ENCODE measurements at places on chromosomes 12 and 14.

- DNase-seq, result no peak
Measured at GRCh38 chr12:52826611-52827498, 7.3 kb downstream of the KRT79 start.

- DNase-seq, result no peak
Measured at GRCh38 chr14:76884853-76885276, 58.7 kb downstream of the LRRC74A start.

GRCh38 chr12:101204602-101205304 is 5.3 kb downstream of the SLC5A8 start:
- DNase-seq, result no peak

- DNase-seq, result no peak
Measured at GRCh38 chr12:53652366-53652765, 23.5 kb downstream of the ATP5MC2 start.

DNA sequence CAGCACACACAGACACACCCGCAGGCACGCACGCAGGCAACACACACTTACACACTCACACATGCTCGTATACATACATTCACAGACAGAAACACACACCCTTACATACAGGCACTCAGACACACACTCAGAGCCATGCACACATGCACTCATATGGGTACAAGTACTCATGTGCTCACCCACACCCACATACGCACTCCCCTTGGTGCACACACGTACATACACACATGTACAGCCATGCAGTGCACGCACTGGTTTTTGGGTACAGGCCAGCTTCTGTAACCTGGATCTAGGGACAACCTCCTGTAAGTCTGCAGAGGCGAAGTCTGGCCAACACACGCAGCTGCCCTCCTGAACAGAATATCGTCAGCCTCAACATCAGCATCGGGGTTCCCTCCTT is 221.3 kb upstream of the RTL1 start:
- DNase-seq, result no peak

DNA sequence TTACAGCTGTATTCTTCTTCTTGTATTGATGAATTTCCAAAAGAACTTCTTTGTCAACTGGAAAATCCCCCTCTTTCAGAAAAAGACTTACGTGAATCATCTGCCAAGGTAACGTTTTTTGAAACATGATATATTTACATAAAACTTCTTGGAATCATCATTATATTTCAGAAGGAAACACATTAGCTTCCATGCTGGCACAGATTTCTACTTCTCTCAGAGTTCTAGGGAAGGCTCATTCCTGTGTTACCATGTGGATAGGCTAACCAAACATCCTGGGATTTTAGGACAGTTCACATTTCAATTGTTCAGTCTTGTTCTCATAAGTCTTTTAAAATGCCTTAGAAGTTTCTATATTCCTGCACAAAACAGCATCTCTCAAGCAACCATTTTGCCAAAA is 120.3 kb upstream of the NEDD1 start:
- DNase-seq, result no peak

DNA sequence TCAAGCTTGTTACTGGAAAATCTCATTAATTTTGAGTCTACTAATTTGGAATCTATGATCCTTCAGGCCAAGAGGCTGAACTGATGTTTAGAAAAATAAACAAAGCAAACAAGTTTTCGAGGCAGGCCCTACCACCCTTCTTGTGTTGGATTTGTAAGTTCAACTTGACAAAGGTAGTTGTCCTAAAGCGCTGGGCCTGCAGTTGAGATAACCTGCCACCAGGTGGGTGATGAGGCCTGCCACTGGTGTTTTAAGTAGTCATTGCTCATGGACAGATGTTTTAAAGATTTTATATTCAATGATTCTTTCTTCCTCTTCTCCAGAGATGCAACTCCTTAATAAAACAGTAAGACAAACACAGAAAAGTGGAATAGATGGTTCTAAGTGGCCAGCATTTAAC is 19.4 kb downstream of the ACVRL1 start:
- peak; percentile 29 for DNase-seq

GRCh38 chr12:113128802-113129663 is 6.5 kb downstream of the RASAL1 start:
- DNase-seq, result no peak

GRCh38 chr12:49549735-49550692 is 11.2 kb downstream of the KCNH3 start:
- DNase-seq, result no peak

GRCh38 chr12:75814851-75815754 is 216.5 kb downstream of the PHLDA1 start:
- DNase-seq, result no peak

DNA sequence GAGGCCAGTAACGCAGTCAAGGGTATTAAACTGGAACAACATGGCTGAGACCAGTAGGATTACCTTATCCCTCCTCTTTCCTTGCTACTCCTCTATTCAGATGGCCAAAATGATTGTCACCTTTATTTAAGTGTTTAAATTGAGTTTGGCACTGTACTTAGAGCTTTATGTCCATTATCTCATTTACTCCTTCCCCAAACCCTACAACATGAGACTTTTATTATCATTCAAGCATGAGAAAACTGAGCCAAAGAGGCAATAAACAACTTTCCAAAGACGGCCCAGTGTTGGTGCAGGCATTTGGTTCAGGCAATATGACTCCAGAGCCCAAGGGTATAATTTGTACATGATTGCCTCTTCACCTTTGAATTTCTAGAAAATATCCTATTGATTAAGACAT is 370.9 kb upstream of the KITLG start:
- DNase-seq, result no peak

- no peak for DNase-seq
Measured at GRCh38 chr14:51725061-51725460, 73.4 kb downstream of the FRMD6 start.

- DNase-seq, result no peak
Measured at GRCh38 chr12:5582541-5582940, 150.6 kb downstream of the NTF3 start.

DNA sequence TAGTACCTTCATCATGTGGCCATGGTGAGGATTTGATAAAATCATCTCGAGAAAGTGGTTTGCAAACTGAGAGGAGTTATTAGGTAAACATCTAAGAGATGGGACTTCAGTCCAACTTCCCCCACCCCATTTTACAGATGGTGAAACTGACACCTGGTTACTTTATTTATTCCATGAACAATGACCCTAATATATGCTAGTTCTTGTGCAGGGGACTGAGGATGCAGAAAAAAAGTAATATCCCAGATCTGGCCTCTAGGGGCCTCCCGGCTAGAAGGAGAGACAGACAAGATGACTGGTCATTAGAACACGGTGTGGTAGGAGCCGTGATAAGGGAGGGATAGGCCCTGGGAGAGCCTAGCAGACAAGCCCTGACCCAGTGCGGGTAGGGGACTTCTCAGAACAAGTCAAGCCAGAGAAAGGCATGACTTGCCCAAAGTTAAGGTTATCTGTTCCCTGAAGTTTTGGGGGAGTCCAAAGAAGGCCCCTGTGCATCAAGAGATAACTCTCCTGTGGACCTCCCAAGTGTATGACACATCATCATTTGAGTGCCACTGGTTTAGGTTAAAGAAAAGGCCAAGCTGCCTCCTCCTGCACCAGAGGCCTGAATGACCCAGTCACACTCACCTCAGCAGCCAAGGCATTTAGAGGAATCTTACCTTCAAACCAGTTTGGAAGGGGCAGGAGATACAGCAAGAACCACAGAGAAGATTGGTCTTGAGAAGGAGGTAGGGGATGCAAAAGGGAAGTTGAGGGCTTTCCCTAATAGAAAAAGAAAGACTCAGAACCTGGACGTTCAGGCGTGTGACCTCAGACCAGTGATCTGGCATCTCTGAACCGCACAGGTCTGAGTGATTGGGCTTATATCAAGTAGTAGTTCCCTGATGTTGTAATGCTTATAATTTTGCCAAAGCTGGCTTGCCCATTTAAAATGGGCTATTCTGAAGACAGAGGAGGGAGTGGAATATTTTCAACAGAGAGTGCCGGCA is 1.6 kb downstream of the CMKLR1 start:
- DNase-seq, result no peak

DNA sequence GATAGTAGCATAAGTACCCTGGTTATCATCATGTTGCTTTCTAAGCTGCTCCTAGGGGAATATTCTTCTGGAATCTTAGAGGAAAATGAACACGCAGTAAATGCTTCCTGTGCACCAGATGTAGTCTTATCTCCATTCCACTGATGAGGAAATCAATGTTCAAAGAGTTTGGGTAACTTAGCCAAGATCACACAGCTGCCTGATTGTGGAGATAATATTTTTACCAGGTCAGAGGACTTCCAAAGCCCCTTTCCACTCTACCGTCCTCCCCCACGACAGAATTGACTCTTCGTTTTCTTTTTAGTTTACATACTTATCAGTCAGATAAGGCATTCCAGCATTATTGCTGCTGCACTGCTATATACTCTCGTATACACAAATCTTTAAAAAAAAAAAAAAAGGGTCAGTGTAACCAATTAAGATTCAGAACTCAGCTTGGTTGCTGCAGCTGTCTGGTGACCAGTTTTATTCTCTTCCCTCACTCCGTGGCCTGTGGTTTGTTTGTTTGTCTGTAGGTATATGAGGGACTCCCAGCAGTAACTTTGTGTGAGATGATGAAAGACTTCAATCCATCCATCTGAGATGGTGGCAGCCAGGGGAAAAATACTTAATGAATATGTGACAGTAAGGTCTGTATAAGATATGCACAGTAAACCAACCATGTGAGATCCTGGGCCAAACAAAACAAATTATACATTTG is 110.5 kb downstream of the TGFB3 start:
- no peak for DNase-seq

DNA sequence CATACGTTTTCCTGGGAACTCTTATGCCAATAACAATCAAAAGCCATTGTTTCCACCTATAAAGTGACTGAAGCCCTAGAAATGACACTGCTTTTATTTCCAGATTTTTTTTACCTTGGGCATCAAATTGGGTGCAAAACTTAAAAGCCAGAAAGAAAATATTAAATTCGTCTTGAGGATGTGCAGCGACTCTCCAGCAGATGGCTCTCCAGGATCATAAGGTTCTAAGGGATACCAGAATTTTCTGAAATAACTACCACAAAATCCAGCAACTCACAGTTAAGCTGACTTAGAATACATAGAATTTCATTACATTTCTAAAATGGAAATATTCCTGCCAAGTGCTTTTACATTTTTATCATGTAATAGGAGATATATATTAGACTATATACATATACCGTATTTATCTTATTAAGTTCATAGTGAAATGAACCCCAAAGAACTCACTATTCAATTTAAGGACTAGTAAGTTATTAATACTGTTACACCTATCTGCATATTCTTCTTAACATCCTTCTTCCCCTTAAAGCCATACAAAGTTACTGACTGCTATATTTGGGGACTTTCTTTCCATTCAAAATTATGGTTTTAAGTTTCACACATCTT is 44.0 kb downstream of the ARMH4 start:
- DNase-seq, result peak; percentile 6

GRCh38 chr14:33954016-33954598 is 3.2 kb upstream of the EGLN3 start:
- no peak for DNase-seq

DNA sequence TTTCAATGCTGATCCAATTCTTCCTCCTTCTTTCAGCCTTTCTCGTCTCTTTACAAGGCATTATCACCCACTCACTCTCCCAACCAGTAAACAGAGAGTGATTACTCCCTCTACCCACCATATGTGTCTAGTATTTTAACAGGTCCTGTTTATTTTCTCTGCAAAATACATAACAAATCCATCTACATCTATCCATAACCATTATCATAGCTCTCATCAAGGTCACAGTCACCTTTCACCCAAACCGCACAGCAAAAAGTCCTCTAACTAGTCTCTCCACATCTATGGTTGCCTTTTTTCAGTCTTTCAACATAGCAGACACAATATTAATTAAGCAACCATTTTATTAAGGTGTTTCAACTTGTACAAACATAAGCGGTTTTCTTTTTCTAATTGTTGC is 21.9 kb upstream of the RERG start:
- DNase-seq, result no peak

DNA sequence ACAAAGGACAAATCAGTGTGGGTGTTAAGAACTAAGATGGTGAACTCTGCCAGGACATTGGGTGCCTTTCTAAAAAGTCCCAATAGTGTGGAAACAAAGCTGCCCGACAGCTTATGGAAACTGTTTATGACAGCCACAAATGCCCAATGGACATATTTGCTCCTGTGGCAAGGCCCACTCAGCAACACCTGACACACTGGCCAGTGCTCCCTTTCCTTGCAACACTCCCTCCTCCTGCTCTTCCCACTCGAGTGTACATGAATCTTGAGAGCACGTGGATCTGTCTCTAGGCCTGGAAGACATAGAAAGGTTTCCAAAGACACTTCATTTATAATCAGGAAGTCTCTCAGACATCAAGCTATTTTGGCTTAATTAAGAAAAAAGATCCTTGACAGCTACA is 14.2 kb upstream of the LRIG3 start:
- DNase-seq, result no peak

DNA sequence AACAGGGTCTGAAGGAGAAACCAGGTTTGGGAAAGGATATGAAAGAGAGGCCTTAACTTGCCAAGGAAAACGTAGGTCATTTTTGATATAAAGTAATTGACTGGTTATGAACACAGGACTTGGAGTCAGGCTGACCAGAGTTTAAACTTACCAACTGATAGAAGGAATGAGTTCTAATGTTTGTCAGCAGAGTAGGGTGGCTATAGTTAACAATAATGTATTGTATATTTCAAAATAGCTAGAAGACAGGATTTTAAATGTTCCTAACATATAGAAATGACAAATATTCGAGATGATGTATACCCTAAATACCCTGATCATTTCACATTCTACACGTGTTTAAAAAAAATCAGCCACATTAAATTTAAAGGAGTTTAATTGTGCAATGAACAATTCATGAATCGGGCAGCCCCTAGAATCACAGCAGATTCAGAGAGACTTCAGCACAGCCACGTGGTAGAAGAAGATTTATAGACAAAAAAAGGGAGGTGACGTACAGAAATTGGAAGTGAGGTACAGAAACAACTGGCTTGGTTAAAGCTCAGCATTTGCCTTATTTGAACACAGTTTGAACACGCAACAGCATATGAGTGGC is 52.5 kb upstream of the PLEKHG7 start:
- DNase-seq, result no peak

DNA sequence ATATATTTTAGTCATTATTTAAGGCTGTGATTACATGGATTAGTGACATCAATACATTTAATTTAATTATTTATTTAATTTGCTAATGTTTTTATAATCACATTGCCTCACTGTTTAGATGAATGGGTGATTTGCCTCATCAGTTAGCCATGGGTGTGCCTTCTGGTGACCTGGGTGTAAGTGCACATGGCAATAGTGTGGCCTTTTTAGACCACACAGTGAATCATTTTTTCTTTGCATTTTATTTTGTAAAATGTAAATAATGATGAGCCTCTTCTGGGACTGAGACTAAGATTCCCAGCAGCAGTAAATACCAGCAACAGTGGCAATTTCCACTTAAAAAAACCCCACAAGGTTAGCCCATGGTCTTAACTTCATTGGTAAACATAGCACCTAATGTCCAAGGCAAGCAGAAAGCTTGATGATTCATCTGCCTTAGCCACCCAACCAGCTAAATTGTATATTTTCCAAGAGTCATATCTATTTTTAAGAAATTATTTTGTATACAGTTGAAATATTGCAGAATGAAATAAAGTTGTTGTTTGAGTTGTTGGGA is 235.9 kb upstream of the NOVA1 start:
- no peak for DNase-seq

GRCh38 chr12:9143137-9143536 is 27.4 kb upstream of the A2M start:
- no peak for DNase-seq

GRCh38 chr12:127127897-127128296 is 1139.1 kb upstream of the TMEM132C start:
- DNase-seq, result no peak
